ENCODE measurements at places on chromosomes 1 and 21. TPM values are rescaled to one million over a fixed set of nuclear protein-coding genes. Genes with fewer than 3 reads are reported as not detected.

DNA sequence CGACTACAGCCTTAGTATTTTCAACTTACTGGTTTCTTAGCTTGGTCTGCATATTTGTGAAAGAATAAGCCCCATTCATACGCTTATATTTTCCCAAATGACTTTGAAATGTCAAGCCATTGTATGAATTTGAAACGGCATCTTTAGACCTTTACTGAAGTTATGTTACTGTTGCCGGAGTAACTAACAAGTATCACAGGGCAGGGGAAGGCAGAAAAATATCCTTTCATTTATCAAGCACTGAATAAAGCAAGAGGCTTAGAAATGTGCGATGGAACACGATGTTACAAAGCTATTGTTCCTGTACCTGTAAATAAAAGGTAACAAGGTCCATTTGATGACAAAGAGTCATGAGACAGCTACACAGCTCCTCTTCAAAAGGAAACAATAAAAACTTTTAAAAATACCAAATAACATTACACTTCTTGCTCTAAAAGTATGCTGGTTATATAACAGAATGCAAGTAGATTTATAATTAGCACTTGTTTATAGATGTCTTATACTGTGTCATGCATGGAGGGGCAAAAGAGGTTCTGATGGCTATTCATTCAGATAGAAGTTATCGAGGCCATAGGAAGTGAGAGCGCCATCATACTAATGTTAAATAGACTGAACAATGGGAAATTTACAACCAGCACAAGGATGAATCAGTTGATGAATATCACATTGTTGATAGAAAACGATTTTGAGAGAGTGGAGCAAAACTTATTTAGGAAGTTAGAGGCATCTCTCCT is 322.6 kb downstream of the RGS7 start:
- no peak overlapping the region for H3K4me3 ChIP-seq
- H3K4me1 ChIP-seq = no peaks in the 10 kb centered on the region
- no peak overlapping the region for H3K27ac ChIP-seq
- H3K27me3 ChIP-seq = no peaks in the 10 kb centered on the region

Gene NECTIN4
- total RNA-seq = 0.21 TPM

Gene NIT1
- 16.9 TPM for total RNA-seq

Gene ST6GALNAC3
- 5.1 TPM for total RNA-seq

DNA sequence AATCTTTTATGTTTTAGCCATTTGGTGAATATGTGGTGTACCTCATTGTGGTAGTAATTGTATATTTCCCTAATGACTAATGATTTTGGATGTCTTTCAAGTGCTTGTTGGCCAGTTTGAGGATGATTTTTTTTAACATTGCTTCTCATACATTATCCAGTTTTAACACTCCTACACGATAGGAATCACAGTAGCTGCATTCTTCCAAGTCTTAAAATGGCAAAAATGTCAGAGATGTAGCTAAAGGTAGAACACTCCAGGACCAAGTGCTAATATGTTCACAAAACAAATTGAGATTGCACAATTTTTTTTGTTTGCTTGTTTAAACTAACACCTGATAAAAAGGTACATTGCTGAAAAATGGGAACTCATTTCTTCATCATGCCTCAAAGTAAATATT is 11.7 kb downstream of the USP25 start:
- H3K27ac ChIP-seq = no peak overlapping the region
- no peak overlapping the region for H3K4me3 ChIP-seq
- DNase-seq = peak; percentile 16
- H3K36me3 ChIP-seq = peaks cover 9% of the 10 kb centered on the region
- H3K4me1 ChIP-seq = peaks cover 18% of the 10 kb centered on the region
- H3K27me3 ChIP-seq = no peaks in the 10 kb centered on the region

GRCh38 chr21:37367336-37367702 is 746 bp downstream of the DYRK1A start:
- H3K36me3 ChIP-seq = peaks cover 20% of the 10 kb centered on the region
- H3K27me3 ChIP-seq = no peaks in the 10 kb centered on the region
- H3K27ac ChIP-seq = peak overlapping the region; percentile 100
- peaks cover 32% of the 10 kb centered on the region for H3K4me1 ChIP-seq
- peak overlapping the region; percentile 96 for H3K4me3 ChIP-seq

Gene MR1
- total RNA-seq = 17.4 TPM

DNA sequence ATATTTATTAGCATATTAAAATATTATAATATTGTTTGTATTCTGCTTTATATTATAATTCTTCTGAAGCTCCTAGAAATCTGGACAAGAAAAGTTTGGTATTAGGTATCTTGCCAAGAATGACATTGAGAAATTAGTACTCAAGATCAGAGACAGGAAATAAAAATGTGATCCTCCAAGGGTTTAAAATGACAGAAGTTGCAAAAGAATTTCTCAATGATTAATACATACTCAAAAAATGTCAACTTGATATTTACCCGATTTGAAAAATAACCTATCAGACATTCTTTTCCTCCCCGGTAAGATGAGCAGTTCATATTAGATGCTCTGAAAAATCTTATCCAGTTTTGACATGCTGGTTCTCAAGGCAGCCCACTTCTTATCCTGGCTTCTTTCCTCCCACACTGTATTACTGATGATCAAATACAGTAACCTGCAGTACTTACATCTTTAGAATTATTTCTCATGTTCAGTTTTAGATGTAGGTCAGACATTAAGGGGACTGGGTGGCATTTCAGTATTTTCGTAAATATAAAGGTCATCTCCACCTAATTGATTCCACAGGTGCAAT is 55.3 kb downstream of the CACHD1 start:
- DNase-seq = no peak
- H3K27me3 ChIP-seq = no peaks in the 10 kb centered on the region

Gene CD1E
- total RNA-seq = not detected

Gene ADORA1
- total RNA-seq = not detected

- H3K4me3 ChIP-seq = peak overlapping the region; percentile 52
- no peaks in the 10 kb centered on the region for H3K36me3 ChIP-seq
- peaks cover 29% of the 10 kb centered on the region for H3K27me3 ChIP-seq
Measured at GRCh38 chr1:3653286-3653618, 936 bp downstream of the TP73 start.

- H3K36me3 ChIP-seq = no peaks in the 10 kb centered on the region
- no peak for DNase-seq
- no peaks in the 10 kb centered on the region for H3K27me3 ChIP-seq
- no peak overlapping the region for H3K4me3 ChIP-seq
Measured at GRCh38 chr1:213300433-213300832, 249.4 kb downstream of the RPS6KC1 start.

Gene GPR137B
- total RNA-seq = 8.1 TPM

GRCh38 chr1:114756009-114756892 is 1.5 kb downstream of the CSDE1 start:
- peak overlapping the region; percentile 95 for H3K4me3 ChIP-seq
- peaks cover 39% of the 10 kb centered on the region for H3K36me3 ChIP-seq
- peak; percentile 38 for DNase-seq
- H3K4me1 ChIP-seq = peaks cover 28% of the 10 kb centered on the region
- H3K27me3 ChIP-seq = no peaks in the 10 kb centered on the region

All from SJSA1 (cell line).